ENCODE measurements at places on chromosomes 5 and 9.
A peak's percentile ranks its signal among the peaks of the same experiment; 100 is the strongest.

- no peak for DNase-seq
Observed at GRCh38 chr9:137272241-137273094, 5.1 kb upstream of the TOR4A start.

DNA sequence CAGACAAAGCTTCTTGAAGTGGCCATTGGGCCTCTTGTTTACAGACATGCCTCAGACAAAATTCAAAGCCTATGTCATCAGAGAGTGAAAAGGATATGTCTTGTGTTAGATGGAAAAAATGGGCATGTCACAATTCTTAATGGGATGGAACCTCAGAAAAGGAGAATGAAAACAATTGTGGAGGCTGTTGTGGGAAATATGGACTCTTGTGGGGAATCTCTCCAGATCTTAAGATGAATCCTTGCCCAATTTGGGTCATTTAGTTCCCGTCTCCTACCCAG lies 19.5 kb downstream of the SLC22A5 start:
- DNase-seq, result no peak

GRCh38 chr5:68304421-68305052 lies 89.0 kb downstream of the PIK3R1 start:
- no peak for DNase-seq

- DNase-seq, result no peak
Observed at GRCh38 chr9:33147416-33148169, 19.5 kb downstream of the B4GALT1 start.

GRCh38 chr5:35863159-35863558 lies 6.5 kb downstream of the IL7R start:
- no peak for DNase-seq

DNA sequence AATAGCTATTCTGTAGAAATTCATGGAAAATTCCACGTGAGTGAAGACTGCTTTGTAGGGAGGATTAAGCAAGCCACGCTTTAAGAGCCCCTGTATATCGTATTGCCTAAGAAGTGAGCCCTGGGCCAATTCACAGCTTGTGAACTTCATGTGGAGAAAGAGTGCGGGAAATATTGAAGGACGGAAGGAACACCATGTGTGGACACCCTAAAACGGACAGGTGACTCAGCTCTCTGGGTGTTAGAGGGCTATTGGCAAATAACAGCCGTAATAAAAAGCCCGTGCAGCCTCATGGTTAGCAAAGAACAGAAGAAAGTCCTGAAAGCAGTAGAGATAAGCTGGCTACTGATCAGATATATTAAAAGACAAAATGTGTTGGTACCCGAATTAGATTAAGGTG lies 26.4 kb downstream of the ZNF366 start:
- DNase-seq, result no peak

DNA sequence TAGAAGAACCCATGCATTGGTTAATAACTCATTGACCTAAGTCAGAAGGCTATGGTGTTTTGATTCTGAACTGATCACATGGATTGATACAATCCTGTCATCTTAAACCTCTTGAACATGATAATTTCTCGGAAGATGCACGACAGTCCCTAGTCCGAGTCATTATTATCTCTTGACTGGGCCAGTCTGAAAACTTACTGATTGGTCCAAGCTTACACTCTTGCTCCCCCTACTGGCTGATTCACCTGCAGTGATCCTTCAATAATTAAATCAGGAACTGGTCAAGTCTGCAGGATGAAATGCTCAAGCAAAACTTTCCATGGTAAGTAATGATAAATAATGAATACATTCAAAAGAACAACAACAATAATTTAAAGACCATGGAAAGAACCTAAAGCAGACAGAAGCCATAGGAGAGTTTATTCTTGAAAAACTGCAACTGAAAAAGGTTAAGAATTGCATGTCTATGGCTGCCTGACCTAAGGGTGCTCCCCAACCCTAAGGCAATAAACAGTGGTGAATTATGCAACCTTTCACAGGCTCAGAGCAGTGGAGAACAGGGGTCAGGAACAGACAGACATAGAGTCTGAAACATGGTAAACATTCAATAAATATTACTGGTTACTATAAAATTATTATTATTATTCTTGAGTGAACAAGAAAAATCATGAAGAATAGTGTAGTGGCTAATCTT lies 79.3 kb downstream of the BRINP1 start:
- DNase-seq, result peak; percentile 33

GRCh38 chr5:93886098-93886806 lies 144.9 kb upstream of the POU5F2 start:
- no peak for DNase-seq

- no peak for DNase-seq
Observed at GRCh38 chr9:73151653-73152542, at the start of gene ANXA1. Gene ANXA1, plus strand, starts transcription at chr9:73151865. Its CDS starts 6,671 bp downstream, at chr9:73158536.

GRCh38 chr5:172802567-172803176 lies 31.4 kb upstream of the ERGIC1 start:
- no peak for DNase-seq

GRCh38 chr9:6123416-6123815 lies 92.2 kb upstream of the IL33 start:
- no peak for DNase-seq

- no peak for DNase-seq
Observed at GRCh38 chr9:94526271-94526670, 28.6 kb upstream of the PCAT7 start.

DNA sequence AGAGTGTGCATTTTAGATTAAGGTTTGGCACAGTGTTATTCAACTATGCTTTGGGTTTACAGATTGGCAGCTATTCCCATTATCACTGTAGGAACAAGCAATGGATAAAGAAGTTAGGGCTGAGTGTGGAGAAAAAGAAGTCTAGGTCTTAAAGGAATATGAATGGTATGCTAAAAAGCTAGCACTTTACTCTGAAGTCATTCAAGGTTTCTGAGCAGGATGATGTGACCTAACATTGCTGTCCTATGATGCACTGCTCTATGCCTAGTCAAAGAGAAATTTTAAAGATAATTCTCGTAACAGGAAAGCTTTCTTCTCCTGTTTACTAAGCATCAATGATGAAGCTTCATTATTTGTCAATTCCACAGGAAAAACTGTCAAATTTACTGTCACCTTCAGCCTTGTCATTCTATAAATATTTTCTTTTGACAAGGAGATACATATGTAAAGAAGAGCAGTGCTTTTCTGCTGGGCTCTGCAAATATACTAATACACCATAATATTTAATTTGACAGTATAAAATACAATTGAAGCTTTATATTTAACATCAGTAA lies 476.1 kb upstream of the PTPRD start:
- DNase-seq, result no peak

- no peak for DNase-seq
Observed at GRCh38 chr5:91416491-91416890, 33.4 kb upstream of the ARRDC3 start.

- no peak for DNase-seq
Observed at GRCh38 chr9:81592887-81593266, 96.5 kb downstream of the TLE1 start.

- no peak for DNase-seq
Observed at GRCh38 chr5:20055301-20055700, 67.3 kb upstream of the CDH18 start.

DNA sequence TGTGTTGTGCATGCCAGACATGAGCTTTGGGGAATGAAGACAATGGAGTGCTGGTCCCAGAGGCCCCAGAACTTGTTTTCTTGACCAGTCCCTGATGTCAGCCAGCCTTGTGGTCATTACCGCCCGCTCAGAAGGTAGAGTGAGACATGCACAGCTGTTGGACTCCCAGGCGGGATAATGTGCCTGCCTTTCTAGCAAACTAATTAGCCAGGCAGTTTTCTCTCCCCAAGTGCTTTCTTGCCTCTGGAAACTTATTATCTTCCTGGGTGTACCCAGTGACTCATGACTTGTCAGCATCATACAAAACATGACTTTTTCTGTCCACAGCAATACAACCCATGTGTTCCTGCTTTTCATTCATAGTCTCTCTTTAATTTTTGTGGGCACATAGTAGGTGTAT lies 131.1 kb downstream of the RMI1 start:
- DNase-seq, result no peak
